ENCODE measurements at places on chromosomes 6 and 20.
A peak's percentile ranks its signal among the peaks of the same experiment; 100 is the strongest.

- no peak for DNase-seq
Observed at GRCh38 chr6:155313602-155314091, 637 bp downstream of the TFB1M start.

DNA sequence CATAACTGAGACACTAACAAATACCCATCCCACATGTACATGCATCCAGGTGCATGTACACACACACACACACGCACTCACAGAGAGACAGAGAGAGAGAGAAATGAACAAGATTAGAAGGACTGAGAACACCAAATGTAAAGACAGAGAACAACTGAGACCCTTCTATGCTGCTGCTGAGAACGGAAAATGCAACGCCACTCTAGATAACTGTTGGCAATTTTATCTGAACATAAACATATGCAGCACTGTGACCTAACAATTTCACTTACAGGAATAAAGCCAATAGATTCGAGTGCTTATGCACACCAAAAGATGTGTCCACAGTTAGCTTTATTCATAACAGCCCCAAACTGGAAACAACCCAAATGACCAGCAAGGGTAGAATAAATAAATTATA is 103.8 kb upstream of the LY86 start:
- DNase-seq, result no peak

GRCh38 chr6:90209527-90209926 is 87.1 kb downstream of the BACH2 start:
- no peak for DNase-seq

DNA sequence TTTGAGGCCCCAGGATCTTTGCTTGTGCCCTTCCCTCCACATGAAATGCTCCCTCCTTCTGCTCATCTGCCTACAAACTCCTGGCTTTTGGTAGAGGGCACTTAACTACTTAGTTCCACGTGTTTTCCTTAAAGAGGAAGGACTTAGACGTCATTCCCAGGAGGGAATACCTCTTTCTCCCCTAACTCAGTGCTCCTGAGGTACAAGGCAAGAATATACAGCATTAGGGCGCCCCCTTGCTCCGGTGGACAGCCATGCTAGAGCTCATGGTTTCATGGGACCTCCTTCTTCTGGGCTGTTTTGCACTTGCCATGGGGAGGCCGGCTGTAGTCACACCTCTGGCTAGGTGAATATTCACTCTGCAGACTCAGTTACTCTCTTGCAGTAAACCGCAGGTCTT is 93.8 kb upstream of the LY86 start:
- DNase-seq, result peak; percentile 43

DNA sequence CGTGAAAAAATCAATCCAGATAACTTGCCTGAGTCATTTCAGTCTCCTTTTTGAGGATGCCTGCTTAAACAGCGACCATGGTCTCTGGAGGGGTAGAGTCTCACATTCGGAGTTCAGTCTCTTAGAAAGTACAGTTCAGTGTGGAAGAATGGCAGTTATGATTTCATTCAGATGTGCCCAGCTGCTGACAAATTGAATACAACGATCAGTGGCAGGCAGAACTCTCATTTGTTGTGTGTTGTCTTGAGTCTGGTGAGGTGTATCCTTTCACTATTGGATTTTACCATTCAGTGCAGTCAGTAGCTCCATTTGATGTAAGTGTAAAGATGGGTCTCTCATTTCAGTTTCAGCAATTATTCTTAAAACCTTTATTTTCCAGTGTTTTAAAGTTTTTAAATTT is 639 bp upstream of the TULP4 start:
- no peak for DNase-seq

GRCh38 chr6:31476515-31477139 is 21.3 kb upstream of the MICB start:
- DNase-seq, result no peak

GRCh38 chr6:73054958-73055357 is 170.3 kb downstream of the KHDC1L start:
- DNase-seq, result no peak
